ENCODE measurements at places on chromosomes 5 and 9. TPM values are rescaled to one million over a fixed set of nuclear protein-coding genes. Genes with fewer than 3 reads are reported as not detected.

The PCDH1 gene
- 3.5 TPM for total RNA-seq

The ANKRD18A gene
- under 0.01 TPM for total RNA-seq

The AUH gene
- 13.4 TPM for total RNA-seq

The IL13 gene
- total RNA-seq: not detected

The TSLP gene
- total RNA-seq: 0.43 TPM

The ANKRD31 gene
- under 0.01 TPM for total RNA-seq

The THBS4 gene
- under 0.01 TPM for total RNA-seq

The PTGES gene
- 16.0 TPM for total RNA-seq

The OLFM1 gene
- 0.64 TPM for total RNA-seq

The NPR3 gene
- 2.9 TPM for total RNA-seq

The EMB gene
- total RNA-seq: 0.97 TPM

The ADAMTS6 gene
- total RNA-seq: 95.9 TPM

The IFNA21 gene
- not detected for total RNA-seq

The SLCO6A1 gene
- total RNA-seq: under 0.01 TPM

The SNX2 gene
- 65.4 TPM for total RNA-seq

The GM2A gene
- total RNA-seq: 18.7 TPM

The CCL27 gene
- not detected for total RNA-seq

The ABL1 gene
- total RNA-seq: 61.2 TPM

The ZNF454 gene
- 0.43 TPM for total RNA-seq

The BRINP1 gene
- under 0.01 TPM for total RNA-seq

- peak; percentile 96 for DNase-seq
These were observed 148.1 kb downstream of the PDE4D start for GRCh38 chr5:59745415-59745863.

DNA sequence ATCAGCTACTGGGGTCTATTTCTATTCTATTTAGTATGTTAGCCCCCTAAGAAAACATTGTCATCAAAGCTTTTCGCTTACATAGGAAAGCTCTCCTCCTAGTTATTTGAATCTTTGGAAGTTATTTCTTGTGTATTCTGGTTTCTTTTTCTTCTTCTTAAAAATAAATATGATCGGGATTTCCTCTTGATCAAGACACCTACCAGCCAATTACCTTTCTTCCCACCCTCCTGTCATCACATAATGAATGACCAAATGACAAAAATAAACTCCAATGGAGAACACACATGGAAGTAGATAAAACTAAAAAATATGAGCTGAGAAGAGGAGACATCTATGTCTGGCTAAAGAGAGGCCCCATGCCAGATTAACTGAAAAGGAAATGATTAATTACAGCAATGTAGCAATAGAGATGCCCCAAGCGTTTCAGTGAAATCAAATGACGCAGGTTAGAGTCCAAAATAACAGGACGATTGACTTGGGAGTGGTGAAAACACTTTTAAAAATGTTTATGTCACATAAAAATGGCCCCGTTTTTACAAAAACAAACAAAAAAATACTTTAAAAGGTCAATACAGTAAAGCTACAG, 59.5 kb upstream of the PCSK1 start:
- peak; percentile 84 for DNase-seq

GRCh38 chr5:5978501-5979376, 399.6 kb downstream of the MED10 start:
- no peak for DNase-seq

- no peak for DNase-seq
These were observed 329.2 kb downstream of the TMEM232 start for GRCh38 chr5:110397281-110397680.

GRCh38 chr9:71690689-71691435, 77.5 kb downstream of the CEMIP2 start:
- DNase-seq: no peak

- peak; percentile 95 for DNase-seq
These were observed 19.4 kb downstream of the LURAP1L start for GRCh38 chr9:12794101-12794799.

DNA sequence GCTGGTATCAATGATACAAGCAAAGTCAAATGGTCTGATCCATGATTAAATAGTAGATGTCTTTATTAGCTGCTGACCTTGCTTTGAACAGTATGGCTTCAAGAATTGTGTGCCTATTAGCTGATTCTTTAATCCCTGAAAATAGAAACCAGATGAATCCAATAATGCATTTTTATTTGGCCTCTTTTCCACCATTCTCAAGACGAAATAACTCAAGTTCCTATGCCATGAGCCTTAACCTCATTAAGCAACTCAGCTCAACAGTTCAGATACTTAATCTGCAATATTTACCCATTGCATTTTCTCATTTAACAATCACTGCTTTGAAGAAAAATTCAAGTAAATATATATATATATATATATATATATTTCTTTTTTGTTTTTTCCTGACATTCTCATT, 588.6 kb upstream of the MEF2C start:
- peak; percentile 1 for DNase-seq

GRCh38 chr9:87113874-87114273, 166.6 kb upstream of the GAS1 start:
- DNase-seq: no peak

DNA sequence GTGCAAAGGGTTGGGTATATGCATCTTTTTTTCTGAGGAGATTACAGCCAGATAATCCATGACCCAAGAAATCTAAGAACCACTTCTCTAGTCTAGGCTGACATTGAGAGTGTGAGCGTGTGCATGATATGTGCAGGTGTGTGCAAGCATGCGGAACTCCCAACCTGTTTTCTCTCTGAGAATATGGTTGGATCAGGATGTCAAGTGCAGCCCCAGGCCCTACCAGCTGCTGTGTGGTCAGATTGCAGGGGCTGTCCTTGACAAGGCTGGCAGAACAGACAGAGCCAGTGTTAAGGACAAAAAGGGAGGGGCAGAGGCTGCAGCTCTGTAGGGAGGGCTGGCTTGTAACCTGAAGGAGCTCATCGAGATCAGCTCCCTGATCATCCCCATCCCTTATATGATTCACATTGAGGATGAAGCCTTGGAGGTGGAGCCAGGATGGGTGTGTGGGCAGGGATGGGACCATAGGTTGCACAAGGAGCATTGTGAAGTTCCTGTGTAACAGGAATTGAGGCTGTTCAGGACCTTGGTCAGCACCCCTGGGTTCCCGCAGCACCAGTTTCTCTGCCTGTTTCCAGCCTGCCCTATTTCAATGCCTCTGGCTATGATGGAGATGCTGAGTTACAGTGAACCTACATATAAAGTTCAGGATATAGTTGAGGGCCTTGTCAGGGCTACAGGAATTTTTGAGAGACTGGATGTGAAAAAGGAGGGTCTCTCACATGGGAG, 52.6 kb upstream of the ARAP3 start:
- peak; percentile 63 for DNase-seq

- no peak for DNase-seq
These were observed 97.4 kb downstream of the PARP8 start for GRCh38 chr5:50763846-50764245.

GRCh38 chr5:178287091-178287790, 54.6 kb upstream of the PHYKPL start:
- no peak for DNase-seq

DNA sequence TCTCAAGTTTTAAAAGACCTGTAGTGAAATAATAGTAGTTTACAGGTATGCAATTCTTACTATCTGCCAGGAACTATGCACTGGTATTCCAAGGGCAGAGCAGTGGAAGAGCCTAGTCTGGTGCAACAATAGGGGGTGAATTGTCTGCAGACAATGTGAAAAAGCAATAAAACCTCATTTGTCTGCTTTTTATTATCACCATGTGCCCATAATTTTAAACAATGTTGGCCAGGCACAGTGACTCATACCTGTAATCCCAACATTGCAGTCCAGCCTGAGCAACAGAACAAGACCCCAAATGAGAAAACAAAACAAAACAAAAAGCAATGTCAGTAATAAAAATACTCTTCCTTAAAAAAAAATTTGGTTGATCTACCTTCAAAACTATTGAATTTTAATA, 12.2 kb upstream of the SLC44A1 start:
- DNase-seq: peak; percentile 25

GRCh38 chr5:15105799-15106393, 234.3 kb upstream of the ANKH start:
- peak; percentile 59 for DNase-seq

DNA sequence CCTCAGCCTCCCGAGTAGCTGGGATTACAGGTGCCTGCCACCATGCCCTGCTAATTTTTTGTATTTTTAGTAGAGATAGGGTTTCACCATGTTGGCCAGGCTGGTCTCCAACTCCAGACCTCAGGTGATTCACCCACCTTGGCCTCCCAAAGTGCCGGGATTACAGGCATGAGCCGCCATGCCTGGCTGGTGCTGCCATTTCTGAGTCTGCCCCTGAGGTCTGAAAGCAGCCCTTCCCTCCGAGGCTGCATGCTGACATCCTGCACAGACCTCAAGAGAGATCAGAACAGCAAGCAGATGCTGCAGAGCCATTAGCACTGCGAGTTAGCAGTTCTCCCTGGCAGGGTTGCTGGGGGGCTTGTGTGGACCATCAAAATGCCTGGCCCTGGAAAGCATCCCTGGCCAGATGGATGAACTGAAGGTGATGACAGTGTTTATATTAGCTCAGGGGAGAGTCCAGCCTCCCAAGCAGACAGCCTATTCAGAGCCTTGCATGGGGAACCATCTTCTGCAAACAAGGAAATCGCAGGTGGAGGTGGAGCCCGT, 176.5 kb upstream of the PANK3 start:
- DNase-seq: no peak

- peak; percentile 53 for DNase-seq
These were observed 158.5 kb downstream of the TRPM3 start for GRCh38 chr9:70962761-70963440.

DNA sequence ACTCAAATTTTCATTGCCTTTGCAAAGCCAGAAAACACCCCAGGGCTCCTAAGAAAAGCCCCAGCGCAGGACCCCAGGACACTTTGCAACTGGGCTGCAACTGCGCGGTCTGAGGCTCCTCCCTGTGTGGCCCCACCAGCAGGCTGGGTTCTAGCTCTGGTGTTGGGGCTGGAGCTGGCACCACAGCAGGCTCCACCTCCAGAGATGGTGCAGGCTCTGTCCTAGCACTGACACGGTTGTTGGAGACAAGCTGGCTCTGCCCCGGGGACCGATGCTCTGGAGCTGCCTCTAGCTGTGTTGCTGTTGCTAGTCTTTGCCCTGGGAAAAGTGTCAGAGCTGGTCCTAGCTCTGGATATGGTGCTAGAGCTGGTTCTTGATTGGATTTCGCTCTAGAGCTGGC, 13.6 kb downstream of the LCN10 start:
- DNase-seq: no peak

- DNase-seq: no peak
These were observed 183.1 kb downstream of the C9orf50 start for GRCh38 chr9:129437626-129438323.

DNA sequence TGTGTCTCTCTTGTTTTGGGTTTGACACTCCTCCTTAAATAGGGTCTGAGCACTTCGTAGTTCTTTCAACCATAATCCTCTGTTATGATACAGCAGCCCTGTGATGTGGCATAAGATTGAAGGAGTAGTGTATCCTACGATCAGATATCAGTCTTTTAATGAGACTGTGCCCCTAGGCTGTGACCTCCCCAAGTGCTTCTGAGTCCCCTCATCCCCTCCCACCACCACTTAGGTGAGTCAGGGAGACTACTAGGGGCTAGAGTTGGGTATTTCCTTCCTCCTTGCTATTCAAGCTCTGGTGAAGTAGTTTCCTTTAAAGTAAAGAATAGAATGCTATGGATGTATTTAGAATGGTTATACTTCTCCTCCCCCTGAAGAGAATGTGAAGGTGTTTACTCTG, 637.2 kb upstream of the GRAMD2B start:
- no peak for DNase-seq

- no peak for DNase-seq
These were observed 148.1 kb downstream of the EBF1 start for GRCh38 chr5:158951436-158952247.

- peak; percentile 58 for DNase-seq
These were observed at the start of gene ECM2 for GRCh38 chr9:92535940-92536850. ECM2 (minus strand) TSS chr9:92535990; CDS start chr9:92522866, 13,124 bp downstream.

- no peak for DNase-seq
These were observed 79.2 kb upstream of the PANK3 start for GRCh38 chr5:168658394-168658793.

DNA sequence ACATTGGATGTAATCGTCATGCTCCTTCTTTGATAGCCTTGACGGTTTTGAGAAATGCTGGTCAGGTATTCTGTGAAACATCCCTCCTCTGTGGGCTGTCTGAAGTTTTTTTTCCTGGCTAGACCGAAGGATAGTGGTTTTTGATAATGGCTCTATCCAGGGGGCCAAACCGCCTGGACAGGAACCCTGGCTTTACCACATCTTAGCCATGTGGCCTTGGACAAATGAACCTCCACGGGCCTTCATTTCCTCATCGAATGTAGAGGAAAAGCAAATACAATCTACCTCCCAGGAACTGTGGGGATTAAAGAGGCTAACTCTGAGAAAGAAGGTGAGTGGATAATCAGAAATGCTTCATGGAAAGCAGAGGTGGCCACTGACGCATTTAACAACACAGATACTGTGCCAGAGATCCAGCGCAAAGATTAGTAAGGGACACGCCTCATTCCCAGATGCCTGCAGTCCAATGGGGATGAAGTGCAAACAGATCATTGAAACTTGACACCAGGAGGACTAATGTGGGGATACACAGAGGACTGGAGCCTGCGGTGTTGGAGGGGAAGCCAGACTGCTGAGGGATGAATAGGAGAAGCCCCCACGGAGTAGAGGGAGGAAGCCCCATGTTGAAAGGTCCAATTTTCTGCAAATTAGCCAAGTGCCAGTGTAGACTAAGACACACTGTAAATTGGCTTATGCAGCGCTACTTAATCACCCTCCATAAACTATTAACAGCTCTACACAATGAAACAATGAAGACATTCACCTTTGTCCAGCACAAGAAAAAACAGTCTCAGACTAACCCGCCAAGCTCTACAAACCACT, 41.6 kb downstream of the MYO10 start:
- DNase-seq: peak; percentile 97

- no peak for DNase-seq
These were observed 1997.6 kb upstream of the WWC1 start for GRCh38 chr5:166293892-166294291.

- DNase-seq: no peak
These were observed 1225.2 kb downstream of the PTPRD start for GRCh38 chr9:9387511-9388115.

DNA sequence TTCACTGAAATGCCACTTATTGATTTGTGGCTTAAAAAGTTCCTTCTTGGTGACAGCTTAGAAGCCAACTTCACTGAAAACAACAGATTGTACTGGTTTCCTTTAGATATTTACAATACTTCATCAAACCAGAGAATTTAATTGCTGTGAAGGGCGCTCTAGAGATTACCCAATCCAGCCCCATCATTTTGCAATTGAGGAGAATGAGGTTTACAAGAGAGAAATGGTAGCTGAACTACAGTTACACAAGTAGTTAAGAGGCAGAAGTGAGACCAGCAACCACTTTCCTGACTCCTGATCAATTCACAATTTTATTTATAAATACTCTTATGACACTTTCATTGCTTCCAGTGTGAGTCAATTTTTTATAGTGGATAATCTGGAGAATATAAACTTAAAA, 103.5 kb upstream of the APC start:
- peak; percentile 57 for DNase-seq

Data from fibroblast of villous mesenchyme (primary cell).